ENCODE measurements at places on chromosomes 2 and 18.

- peak; percentile 72 for DNase-seq
Measured at GRCh38 chr2:239930378-239930777, 94.8 kb downstream of the NDUFA10 start.

- no peak for DNase-seq
Measured at GRCh38 chr2:136325844-136326331, 207.9 kb upstream of the CXCR4 start.

DNA sequence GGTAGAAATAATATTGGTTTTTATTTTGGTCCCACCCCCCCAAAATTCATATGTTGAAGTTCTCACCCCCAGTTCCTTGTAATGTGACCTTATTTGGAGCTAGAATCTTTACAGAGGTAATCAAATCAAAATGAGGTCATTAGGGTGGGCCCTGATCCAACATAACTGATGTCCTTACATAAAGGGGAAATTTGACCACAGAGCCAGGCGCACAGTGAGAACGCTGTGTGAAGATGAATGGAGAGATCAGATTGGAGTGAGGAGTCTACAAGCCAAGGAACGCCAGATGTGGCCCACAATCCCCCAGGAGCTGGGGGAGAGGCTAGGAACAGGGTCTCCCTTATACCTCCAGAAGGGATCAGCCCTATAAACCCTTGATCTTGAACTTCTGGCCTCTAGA lies 31.6 kb upstream of the TRIB2 start:
- DNase-seq, result no peak

GRCh38 chr2:10520926-10521325 lies 72.8 kb upstream of the ODC1 start:
- no peak for DNase-seq

DNA sequence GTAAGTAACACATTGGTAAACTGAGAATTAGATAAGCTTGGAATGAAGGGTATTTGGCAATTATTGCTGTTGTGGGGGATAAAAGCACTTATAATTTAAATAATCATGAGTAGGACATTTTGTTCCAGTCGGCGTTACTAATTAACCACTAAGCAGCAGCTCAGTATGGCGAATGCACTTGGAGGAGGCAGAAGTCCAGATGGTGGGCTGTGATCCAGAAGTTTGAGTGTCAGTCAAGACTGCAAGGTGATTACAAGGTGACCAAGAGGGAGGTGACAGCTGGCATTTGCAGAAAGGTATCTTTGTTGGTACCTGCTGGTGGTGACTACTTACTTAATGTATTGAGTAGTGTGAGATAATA lies 643.6 kb upstream of the FAM98A start:
- no peak for DNase-seq

- DNase-seq, result no peak
Measured at GRCh38 chr2:42908518-42909200, 116.3 kb upstream of the HAAO start.

DNA sequence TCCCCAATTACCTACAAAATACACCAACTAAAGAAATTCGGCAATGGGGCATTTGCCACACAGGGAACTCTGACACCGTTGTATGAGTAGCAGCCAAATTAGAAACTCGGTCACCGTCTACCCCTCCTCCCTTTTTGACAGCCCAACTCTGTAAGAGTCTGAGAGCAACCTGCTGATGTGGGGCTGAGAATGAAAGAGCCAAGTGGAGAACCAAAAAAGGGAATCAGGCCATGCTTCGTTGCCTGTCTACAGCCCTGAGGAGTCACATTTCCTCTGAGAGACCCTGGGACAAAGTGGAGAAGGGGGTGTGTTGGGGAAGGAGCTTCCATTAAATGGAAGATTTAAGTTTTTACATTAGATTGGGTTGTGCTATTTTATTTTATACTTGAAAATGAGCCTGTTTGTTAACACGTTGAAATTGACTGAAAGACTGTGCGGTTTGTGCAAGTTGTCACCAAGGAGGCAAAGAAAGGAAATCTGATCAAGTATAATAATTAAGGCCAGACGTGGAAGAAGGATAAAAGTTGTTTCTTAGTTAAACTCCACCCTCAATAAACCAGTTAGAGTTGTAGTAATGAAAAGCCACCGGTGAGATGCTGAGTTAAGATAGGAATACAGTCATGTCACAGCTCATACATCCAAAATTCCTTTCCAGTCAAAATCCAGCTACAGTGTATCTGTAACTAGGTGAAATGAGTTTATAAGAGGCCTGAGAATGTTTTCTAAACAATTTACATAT lies 131.7 kb upstream of the CREB1 start:
- no peak for DNase-seq

DNA sequence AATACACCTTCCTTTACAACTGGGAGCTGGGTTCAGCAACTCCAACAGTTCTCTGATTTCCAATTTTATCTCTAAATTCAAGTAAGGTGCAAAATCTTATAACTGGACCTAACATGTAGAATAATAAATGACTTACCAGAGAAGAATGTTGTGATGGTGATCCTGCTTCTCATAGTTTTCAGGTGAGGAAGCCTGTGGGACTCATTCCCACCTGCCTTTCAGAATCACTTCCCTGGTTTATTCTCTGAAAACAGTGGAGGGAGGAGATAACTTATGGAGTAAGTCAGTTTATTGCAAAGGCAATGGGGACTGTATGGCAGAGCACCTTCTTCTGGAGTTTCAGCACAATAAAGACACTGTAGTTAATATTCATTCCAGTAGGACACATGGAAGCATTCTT lies 1188.2 kb upstream of the FAM98A start:
- DNase-seq, result no peak

DNA sequence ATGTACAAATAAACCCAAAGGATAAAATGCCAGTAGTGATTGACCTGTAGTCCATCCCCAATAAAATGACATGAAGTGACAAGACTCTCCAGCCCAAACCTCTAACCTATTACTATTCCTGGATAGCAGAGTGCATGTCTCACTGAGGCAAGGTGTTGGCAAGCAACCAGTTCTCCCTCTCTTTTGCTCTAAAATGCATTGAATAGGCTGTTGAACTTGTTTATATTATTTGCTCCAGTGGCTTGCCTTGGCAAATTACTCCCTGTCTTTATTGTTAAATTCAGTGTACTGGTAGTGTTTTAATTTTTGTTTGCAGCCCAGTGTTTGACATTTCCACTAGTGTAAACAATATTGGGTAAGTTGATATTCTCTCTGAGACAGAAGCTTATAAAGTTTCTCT lies 70.5 kb downstream of the CSRNP3 start:
- DNase-seq, result no peak

GRCh38 chr2:223314811-223315210 lies 262.8 kb downstream of the KCNE4 start:
- no peak for DNase-seq

- DNase-seq, result peak; percentile 90
Measured at GRCh38 chr2:183070942-183071844, 7.4 kb upstream of the DUSP19 start.

GRCh38 chr2:12727065-12727464 lies 10.3 kb downstream of the TRIB2 start:
- no peak for DNase-seq

GRCh38 chr2:42068571-42069178 lies 20.9 kb downstream of the PKDCC start:
- no peak for DNase-seq
